ENCODE measurements at places on chromosomes 16 and 17.

DNA sequence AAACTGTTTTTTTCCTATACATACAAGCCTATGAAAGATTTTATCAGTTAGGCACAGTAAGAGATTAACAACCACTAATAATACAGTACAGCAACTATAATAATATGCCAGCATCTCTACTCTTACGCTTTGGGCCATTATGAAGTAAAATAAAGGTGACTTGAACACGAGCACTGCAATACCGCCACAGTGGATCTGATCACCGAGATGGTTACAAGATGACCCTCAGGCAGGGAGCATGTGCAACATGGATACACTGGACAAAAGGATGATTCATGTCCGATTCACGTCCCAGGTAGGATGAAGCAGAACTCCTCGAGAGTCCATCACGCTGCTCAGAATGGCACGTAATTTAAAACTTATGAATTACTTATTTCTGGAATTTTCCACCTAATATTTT lies 10.5 kb downstream of the PELP1 start:
- no peak for DNase-seq

- DNase-seq = no peak
Observed at GRCh38 chr17:58207451-58207850, 11.6 kb downstream of the MKS1 start.

GRCh38 chr17:11813871-11814270 lies 183.4 kb downstream of the ZNF18 start:
- no peak for DNase-seq

- DNase-seq = no peak
Observed at GRCh38 chr17:75153780-75154194, 525 bp downstream of the JPT1 start.

DNA sequence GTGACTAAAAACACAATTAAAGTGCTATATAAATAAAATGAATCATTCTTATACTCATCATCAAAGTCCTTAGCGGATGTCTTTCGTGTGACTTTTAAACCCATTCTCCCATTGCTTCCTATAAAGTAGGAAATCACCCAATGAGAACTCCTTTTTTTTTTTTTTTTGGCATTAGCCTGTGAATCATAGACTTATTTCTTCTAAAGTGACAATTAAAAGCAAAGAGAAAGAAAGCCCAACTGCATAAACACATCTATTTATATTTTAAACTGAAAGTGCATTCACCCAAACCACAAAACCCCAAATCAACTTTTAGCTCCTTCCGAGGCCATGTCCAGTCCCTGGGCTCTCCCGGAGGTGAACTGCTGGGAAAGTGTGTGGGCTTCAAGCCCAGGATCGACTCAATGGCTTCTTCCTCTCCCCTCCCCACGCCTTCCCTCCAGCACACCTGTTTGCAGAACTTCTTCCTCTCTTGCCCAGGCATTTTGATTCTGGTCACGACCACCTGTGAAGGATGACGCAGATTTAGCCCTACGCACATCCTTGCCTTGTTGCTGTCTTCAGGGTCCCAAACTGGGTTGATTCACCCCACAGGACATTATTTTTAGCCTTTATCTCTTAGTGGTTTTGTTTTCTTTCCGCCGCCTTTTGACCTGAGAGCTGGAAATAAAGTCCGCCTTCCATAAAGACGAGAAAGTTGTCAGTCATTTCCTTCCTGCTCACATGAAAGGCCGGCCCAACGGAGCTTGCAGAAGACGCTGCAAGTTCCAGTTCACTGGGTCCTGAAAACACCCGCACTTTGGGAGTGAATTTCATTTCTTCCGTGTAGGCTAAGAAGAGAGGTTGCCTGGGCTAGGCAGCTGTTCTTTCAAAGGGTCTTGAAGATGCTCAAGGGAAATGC lies 166.8 kb downstream of the MAP2K6 start:
- DNase-seq = no peak

DNA sequence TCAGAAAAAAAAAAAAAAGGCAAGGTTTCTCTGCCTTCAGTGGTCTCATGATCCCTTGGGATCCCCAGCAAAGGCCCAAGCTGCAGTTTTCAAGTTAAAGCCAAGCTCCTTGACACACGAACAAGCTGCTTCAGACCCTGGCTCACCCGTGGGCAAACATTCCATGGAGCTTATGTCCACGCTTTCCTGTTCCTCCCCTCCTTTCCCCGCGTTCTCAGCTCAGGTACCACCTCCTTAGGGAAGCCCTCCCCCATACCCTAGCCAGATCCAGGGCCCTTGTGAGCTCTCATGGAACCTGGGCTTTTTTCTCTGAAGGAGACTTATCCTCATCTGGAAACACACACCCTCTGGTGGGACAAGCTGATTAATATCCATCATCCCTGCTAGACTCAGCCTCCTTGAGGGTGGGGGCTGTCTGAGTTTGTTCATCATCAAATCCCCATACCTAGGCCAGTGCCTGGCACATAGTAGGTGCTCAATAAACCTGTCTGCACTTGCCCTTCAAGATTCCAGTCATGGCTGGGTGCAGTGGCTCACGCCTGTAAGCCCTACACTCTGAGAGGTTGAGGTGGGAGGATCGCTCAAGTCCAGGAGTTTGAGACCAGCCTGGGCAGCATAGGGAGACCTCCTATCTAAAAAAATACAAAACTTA lies 54.7 kb downstream of the COTL1 start:
- DNase-seq = no peak

GRCh38 chr16:28499854-28500253 lies 5.4 kb downstream of the APOBR start:
- DNase-seq = no peak

DNA sequence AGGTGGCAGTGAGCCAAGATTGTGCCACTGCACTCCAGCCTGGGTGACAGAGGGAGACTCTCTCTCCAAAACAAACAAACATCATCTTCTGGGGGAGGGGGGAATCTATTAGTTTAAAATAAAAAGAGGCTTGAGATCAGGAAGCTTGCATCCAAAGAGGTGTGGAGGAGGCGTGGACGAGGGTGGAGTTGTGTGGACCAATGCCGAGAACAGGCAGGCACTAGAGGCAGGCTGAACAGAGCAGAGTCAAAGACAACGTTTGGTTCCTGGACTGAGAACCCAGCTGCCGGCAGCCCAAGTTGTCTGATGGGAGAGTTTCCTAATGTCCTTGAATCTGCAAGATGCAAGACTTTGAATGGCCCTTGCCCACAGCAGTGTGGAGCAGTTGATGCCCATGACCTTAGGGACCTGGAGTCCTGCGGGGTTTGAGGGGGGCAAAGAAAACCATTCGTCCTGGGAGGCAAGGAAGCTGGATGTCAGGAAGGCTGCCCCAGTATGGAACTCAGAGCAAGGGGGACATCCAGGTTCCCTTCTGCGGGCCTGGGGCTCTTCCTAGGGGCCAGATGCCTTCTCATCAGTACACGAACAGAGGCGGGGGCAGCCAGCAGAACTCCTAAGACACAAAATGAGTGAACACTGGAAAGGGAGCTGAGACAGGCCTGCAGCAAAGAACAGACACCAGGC lies 9.2 kb downstream of the TBC1D16 start:
- DNase-seq = no peak

DNA sequence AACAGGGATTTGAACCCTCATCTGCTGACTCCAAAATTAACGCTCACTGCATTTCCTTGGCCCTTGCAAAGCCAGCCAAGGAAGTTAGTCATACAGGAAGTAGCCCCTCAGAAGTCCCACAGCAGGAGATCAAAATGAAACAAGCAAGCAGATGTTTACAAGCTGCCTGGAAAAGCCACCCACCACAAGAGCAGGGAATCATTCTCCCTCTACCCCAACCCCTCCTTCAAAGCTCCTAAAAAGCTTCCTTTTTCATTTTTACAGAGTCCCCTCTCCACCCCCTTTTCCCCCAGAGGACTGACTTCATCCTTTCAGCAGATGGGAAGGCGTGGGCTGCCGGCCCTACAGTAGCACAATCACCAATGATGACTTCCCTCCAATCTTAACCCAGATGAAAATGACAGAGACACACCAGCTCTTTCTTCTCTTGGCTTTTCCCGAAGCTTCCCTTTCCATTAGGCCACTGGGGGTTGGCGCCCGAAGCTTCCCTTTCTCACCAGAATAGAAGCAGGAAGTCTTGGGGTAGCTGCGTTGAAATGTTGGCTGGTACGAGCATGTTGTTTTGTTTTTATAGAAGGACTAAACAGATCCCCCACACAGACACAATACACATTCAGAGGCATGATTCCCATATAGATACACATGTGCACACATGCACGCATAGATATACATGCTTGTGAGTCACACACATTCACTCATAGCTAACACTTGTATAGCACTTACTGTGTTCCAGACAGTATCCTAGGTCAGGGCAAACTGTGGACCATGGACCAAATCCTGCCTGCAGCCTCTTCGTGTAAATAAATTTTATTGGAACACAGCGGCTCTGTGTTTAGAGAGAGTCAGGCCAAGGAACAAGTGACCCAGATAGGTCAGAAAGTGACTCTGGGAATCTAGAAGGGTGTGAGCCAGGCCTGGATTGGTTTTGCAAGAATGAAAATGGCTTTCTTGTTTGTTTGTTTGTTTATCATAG lies 17.4 kb downstream of the ITPRIPL2 start:
- no peak for DNase-seq

DNA sequence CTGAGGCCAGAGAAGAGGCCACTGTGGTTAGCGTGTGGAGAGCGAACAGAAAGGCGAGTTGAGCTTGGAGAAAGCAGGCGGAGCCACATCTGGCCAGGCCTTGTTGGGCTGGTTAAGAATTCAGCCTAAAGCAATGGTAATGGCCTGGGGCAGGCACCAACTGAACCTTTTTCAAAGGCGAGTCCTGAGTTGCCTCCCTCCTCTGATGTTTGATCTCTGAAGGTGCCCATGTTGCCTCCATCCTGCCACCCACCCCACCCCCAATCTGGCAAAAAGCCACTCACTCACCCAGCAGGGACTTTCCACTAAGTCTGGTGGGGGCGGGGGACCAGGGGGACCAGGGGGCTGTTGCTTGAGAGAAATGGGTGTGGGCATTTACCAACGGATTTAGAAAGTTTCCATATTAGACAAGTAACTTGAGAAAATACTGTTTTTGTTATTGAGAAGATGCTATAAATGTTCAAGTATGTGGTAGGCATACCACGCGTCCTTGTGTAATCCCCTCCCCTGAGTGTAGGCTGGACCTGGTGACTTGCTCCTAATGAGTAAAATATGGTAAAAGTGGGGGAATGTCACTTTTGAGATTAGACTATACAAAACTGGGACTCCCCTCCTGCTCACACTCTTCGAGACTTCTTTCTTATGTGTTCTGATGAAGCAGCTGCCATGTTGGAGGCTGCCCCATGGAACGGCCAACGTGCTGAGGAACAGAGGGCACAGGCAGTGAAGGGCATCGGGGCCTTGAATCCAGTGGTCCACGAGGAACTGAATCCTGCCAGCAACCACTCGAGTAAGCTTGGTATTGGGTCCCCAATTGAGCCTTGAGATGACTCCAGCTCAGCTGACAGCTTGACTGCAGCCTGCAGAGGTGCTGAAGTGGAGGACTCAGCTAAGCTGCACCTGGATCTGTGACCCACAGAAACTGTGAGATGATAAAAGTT lies 29.9 kb upstream of the TNS4 start:
- DNase-seq = no peak

DNA sequence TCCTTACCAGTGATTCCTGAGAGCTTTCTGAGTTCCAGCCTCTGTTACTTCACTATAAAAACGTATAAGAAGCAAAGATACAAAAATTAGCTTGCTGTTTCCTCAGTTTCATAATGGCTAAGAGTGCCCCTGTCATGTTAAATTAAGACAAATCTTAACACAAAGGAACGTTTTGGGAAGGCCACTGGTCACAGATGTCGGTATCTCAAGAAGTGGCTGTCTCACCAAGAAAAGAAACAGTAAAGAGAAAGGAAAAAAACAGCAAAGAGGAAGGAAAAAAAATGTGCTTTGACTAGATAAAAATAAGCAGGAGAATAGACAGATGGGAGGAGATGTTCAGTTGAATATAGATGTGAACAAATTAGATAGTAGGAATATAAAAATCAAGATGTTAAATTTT lies 94.8 kb upstream of the AKTIP start:
- no peak for DNase-seq

GRCh38 chr16:47750371-47750770 lies 289.2 kb downstream of the PHKB start:
- no peak for DNase-seq

DNA sequence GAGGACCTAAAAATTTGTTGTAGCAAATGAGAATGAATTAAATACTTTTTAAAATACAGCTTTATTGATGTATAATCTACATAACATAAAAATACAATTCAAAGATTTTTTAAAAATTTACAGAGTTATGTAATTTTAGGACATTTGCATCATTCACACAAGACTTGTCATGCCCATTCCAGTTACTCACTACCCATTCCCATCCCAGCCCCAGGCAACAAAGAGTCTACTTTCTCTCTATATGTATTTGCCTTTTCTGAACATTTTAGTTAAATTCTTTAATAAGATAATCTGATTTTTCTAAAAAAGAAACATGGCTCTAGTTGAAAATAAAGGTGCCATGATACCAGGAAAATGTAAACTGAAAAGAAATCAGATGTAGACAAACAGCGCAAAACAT lies 354.2 kb downstream of the PMP22 start:
- no peak for DNase-seq

GRCh38 chr16:67979955-67980678 lies at the start of gene DPEP3:
Gene DPEP3 (minus strand): TSS chr16:67980499. CDS start chr16:67980380, 119 bp downstream.
- no peak for DNase-seq

DNA sequence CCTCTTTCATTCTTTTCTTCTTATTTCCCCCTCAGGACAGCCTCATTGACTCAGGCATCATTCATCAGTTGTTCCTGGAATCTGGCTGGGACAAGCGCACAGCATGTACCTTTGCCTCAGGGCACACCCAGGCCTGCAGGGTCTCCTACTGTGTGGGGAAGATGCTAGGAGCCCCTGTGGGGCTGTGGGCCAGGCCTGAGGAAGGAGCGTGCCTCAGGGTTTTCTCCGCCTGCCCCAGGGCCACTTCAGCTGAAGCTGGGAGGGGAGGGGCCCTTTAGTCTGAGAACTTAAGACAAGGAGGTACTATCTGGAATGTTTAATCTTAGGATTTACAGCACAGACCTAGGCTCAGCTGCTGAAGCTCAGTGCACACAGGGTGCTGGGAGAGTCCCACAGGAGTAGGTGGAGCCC lies 7.9 kb downstream of the ELMO3 start:
- DNase-seq = peak; percentile 80

DNA sequence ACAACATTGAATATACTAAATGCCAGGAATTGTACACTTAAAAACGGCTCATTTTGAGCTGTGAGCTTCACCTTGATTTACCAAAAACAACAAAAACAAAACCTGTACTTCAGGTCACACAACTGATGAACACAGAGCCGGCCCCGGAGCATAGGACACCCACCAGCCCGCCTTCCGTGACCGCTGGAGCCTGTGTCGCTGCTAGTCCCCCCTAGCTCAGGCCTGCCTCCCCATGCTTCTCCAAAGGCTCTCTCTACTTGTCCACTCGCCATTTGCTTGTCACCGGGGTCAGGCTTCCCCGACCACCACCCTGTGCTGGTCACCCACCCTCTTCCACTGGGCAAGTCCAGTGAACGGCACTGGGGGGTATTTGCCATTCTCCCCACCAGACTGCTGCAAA lies 113.8 kb upstream of the TNRC6C start:
- no peak for DNase-seq

DNA sequence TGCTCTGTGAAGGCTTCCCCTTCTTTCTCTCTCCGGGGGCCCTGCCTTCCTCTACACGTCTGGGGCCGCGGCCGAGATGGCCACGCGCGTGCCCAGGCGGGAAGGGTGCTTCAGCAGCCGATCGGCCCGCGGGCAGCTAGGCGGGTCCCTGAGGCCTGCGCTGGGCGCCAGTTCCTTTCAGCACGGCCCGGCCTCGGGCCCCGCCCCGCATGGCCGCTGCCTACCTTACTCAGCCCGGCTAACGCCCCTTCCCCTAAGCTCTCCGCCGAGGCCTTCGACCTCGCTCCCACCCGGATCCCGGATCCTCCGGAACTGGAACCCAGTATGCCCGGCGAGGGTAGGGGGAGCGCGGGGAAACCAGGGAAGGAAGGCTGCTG lies 335 bp downstream of the TMEM11 start:
- peak; percentile 42 for DNase-seq

- no peak for DNase-seq
Observed at GRCh38 chr16:74521691-74522090, 85.2 kb downstream of the GLG1 start.
